Colonic mucosa (tissue), 4 donors: ENCODE measurements at places on chromosomes 6 and 20.

- H3K27ac ChIP-seq: no peak overlapping the region
- no peak for DNase-seq
- H3K27me3 ChIP-seq: no peaks in the 10 kb centered on the region
- no peaks in the 10 kb centered on the region for H3K4me1 ChIP-seq
- H3K4me3 ChIP-seq: no peak overlapping the region
These were observed 89.6 kb downstream of the CDH22 start for GRCh38 chr20:46218656-46219055.

DNA sequence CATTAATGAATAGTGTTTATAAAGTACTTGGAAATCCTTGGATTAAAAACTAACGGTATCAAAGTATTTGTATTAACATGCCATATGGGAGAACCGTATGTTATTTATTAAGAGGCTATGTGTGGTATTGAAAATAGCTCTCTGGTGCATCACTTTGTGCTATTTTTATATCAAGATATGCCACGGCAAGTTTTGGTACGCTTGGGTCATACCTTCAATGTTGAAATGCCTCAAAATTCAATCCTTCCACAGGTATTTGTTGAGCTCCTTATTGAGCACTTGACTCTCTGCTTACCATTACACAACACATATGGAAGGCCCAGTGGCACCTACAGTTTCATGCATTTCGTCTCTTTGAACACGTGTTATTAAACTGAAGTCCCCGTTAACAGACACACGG is 647.9 kb downstream of the KIF16B start:
- no peaks in the 10 kb centered on the region for H3K27me3 ChIP-seq
- no peak overlapping the region for H3K4me3 ChIP-seq
- no peak overlapping the region for H3K27ac ChIP-seq
- H3K36me3 ChIP-seq: no peaks in the 10 kb centered on the region

DNA sequence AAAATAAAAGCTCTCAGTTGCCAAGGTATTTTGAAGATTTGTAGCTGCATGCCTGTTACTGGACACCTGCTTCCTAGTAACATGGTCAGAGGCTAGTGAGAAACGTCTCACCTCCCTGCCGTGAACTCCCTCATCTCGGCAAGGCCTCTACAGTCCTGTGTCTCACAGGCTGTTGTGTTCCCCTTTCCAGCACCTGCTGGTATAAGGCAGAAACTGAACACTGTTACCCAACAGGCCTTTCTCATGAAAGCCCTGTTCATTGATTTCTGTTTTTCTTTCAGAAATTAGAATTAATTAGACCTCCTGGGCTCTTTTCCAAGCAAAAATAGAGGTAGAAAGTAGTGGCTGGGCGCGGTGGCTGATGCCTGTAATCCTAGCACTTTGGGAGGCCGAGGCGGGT is 17.6 kb upstream of the SRSF3 start:
- no peaks in the 10 kb centered on the region for H3K27me3 ChIP-seq
- H3K4me3 ChIP-seq: no peak overlapping the region
- H3K4me1 ChIP-seq: no peaks in the 10 kb centered on the region
- H3K27ac ChIP-seq: no peak overlapping the region

DNA sequence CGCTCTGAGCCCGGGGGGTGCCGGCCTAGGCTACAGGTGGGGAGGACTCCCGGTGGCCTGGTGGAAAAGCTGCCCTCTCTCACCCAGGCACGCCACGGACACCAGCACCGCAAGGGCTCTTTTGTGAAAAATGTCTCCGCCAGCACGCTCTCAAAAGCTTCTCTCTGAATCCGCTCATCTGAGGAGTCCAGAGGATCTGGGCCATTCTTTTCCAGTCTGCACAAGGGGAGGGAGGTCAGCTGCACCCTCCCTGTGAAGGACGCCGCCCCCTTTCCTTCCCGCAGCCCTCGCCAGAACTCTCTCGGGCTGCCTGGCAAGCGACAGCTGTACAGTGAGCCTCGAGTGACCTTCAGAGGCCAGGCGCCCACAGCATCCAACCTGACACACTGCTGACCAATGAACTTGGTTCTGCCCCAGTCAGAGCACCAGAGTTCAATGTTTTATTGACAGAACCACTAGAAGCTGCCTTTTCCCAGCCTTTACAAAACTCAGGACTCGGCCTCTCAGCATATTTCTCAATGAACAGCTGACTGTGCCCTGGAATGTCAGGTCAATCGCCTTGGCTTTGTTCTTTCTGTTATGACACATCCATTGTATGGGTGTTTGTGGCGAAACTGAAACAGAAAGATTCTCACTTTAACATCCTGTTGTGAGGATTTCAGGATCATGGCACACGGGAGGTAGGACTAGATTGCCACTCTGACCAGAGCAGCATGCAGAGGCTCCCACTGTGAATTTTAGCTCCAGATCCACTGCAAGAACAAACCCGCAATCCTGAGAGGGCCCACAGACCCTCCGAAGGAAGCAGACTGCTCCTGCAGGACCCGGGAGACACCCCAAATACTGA is 26.7 kb downstream of the SERPINB9 start:
- no peaks in the 10 kb centered on the region for H3K27me3 ChIP-seq
- peaks cover 8% of the 10 kb centered on the region for H3K4me1 ChIP-seq
- peak; percentile 74 for DNase-seq
- H3K27ac ChIP-seq: peak overlapping the region; percentile 80
- no peaks in the 10 kb centered on the region for H3K36me3 ChIP-seq

DNA sequence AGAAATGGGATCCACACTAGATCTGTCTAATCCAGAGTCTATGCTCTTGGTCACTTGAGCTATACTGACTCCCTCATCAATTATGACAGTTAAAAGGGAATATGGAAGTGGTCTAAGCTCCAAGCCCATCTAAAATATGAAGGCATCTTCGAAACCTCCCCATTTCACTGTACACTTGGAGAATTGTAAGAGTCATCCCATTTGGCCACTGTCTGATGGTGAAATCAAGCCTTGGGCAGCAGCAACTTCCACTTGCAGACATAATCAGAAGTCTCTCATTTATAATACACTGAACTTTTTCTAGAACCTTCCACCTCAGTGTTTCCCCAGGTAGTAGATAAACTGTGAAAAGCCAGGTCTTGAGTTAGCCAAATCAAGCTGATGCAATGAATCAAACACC is 26.3 kb upstream of the UBR2 start:
- no peaks in the 10 kb centered on the region for H3K4me1 ChIP-seq
- no peak overlapping the region for H3K27ac ChIP-seq
- no peaks in the 10 kb centered on the region for H3K27me3 ChIP-seq
- H3K36me3 ChIP-seq: no peaks in the 10 kb centered on the region
- no peak overlapping the region for H3K4me3 ChIP-seq
- DNase-seq: no peak

GRCh38 chr20:59743308-59743707 is 139.0 kb downstream of the PHACTR3 start:
- DNase-seq: no peak
- H3K36me3 ChIP-seq: no peaks in the 10 kb centered on the region

- H3K4me1 ChIP-seq: no peaks in the 10 kb centered on the region
- H3K27me3 ChIP-seq: no peaks in the 10 kb centered on the region
- H3K4me3 ChIP-seq: no peak overlapping the region
- no peaks in the 10 kb centered on the region for H3K36me3 ChIP-seq
These were observed 181.9 kb upstream of the CCN2 start for GRCh38 chr6:132132924-132133639.

DNA sequence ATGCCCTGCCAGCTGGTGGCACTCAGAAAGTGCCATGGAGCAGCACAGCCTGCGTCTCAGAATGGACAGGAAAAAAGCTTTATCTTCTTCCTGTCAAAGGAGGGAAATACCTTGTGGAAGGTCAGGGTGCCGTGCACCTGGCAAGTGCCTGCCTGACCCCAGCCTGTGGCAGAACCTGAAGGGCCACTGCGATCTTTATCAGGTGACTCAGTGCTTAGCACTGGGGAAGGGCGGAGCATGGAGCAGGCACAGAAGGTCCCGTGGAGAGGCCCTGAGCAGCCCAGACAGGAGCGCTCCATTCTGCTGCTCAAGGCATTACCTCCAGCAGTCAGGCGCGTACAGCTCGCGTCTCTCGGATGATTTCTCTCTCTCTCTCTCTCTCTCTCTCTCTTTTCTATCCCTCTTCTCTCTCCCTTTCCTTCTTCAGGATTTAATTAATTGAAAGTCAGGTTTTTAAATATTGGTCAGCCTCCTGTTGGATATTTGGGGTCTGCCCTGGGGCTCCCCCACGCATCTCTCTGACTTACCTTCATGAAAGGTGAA is 31.7 kb downstream of the FOXC1 start:
- no peaks in the 10 kb centered on the region for H3K4me1 ChIP-seq
- H3K4me3 ChIP-seq: no peak overlapping the region
- no peak for DNase-seq
- no peaks in the 10 kb centered on the region for H3K27me3 ChIP-seq
- H3K27ac ChIP-seq: no peak overlapping the region

GRCh38 chr6:65000815-65001214 is 706.2 kb downstream of the EYS start:
- DNase-seq: no peak
- no peak overlapping the region for H3K4me3 ChIP-seq

GRCh38 chr6:13045676-13046075 is 282.7 kb downstream of the TBC1D7 start:
- no peak overlapping the region for H3K4me3 ChIP-seq
- DNase-seq: no peak
- H3K4me1 ChIP-seq: no peaks in the 10 kb centered on the region
- H3K27me3 ChIP-seq: no peaks in the 10 kb centered on the region
